ENCODE measurements at places on chromosomes 2 and 18. TPM values are rescaled to one million over a fixed set of nuclear protein-coding genes. Genes with fewer than 3 reads are reported as not detected.

Gene STAT4
- total RNA-seq: 3.9 TPM

Gene SAG
- not detected for total RNA-seq

Gene RNF152
- total RNA-seq: 0.13 TPM

Gene UBXN4
- total RNA-seq: 33.0 TPM

Gene STPG4
- not detected for total RNA-seq

Measured in A549 treated with dexamethasone at 1 μM for 4 hours (cell line).